ENCODE measurements at places on chromosomes 7 and 10.

GRCh38 chr10:32171204-32171603 is 115.0 kb upstream of the KIF5B start:
- no peak for DNase-seq

DNA sequence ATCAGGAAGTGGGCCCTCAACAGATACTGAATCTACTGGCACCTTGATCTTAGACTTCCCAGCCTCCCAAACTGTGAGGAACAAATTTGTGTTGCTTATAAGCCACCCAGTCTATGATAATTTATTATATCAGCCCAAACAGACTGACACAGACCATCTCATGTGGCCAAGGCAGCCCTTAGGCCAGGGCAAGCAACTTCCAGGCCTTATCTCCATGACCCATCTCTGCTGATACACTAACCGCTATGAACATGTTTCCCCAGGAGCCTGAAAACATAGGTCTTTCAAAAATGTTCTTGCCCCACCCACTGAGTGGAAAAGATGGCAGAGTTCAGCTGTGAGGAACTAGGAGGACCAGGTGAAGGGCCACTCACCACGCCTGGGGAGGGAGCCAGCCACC is 3.2 kb upstream of the BLOC1S2 start:
- DNase-seq = no peak

- no peak for DNase-seq
Measured at GRCh38 chr10:34524369-34525091, 290.6 kb downstream of the PARD3 start.

GRCh38 chr10:90133606-90134005 is 432.2 kb downstream of the KIF20B start:
- no peak for DNase-seq

DNA sequence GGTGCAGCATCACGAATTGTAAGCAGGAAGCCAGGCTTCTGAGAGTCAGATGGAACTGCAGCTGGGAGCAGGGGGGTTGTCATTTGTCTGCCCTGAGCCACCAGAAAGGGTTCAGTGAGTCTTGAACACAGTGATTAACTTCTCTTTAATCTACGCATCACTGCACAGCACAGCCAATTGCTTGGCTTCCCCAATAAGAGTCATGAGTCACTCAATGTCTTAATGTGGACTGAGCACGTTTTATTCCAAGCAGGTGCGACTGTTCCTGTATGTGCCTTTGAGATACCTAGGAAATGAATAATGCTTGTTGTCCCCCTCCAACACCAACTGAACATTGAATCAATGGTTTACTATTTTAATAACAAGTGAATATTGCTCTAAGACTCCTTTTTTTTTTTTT is 26.0 kb upstream of the PLEKHA1 start:
- DNase-seq = no peak

DNA sequence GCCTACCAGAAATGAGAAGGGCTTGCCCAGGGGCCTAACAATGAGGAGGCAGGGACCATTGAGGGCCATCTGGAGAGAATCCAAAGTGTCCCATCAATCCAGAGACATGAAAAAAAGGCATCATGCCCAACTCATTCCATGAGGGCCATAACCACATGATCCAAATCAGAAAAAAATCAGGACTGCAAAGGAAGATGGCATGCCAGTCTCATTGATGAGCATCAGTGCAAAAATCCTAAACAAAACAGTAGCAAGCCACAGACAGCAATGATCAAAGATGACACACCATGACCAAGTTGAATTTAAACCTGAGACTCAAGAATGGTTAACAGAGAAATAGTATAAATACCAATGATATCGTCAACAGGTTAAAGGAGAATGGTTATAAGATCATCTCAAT is 7.0 kb upstream of the CYP3A4 start:
- DNase-seq = no peak

DNA sequence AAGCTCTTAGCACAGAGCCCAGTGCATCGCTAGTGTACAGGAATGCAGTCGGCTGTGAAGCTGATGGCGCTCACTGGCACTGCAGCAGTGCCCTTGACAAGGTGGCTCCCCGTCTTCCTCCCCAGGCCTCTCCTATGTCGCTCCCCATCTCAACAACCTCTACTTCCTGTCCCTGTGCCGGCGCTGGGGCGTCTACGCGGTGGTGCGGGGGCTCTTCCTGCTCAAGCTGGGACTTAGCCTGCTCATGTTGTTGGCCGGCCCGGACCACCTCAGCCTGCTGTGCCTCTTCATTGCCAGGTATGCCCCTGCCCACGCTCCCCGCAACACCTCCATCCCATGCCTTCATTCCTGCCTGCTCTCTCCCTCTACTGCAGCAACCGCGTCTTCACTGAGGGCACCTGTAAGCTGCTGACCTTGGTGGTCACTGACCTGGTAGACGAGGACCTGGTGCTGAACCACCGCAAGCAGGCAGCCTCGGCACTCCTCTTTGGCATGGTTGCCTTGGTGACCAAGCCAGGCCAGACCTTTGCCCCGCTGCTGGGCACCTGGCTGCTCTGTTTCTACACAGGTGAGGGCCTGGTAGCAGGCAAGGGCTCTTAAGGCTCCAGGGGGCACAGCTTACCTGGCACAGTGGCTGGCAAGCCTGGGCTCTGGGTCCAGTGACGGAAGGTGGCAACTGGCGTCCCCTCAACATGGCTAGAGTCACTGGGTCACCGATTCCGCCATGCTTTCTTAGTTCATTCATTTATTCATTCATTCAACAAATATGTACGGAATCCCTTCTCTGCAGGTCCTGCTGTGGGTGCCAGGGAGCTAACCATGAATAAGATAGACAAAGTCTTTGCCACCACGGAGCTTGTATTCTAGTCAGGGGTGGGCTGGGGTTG is 22.3 kb upstream of the C10orf95 start:
- no peak for DNase-seq

DNA sequence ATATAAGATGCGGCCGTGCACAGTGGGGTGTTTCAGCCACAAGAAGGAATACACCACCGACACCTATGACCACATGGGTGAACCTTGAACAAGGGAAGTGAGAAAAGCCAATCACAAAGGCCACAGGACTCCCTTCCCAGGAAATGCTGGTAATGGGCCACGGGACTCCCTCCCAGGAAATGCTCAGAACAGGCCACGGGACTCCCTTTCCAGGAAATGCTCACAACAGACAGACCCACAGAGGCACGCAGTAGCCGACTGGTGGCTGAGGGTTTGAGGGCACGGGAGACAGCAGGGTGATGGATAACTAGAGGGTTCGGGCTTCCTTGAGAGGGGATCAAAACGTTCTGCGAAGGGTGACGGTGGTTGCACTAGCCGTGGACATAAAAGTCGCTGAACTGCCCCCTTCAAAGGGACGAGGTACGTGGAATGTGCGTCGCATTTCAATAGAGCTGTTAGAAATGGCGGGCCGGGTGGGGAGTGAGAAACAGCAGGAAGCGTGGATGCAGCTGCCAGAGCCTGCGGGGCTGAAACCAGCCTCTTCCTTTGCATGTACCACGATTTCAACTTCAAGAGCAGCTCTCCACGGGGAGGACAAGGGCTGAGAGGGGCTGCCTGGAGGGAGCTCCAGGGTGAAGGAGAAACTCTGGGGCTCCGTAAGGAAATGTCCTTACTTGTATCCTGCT is 274.0 kb downstream of the ELFN1 start:
- DNase-seq = no peak

GRCh38 chr10:22605168-22605567 is 109.2 kb downstream of the PIP4K2A start:
- no peak for DNase-seq

- no peak for DNase-seq
Measured at GRCh38 chr10:57790703-57791102, 477.0 kb downstream of the IPMK start.

DNA sequence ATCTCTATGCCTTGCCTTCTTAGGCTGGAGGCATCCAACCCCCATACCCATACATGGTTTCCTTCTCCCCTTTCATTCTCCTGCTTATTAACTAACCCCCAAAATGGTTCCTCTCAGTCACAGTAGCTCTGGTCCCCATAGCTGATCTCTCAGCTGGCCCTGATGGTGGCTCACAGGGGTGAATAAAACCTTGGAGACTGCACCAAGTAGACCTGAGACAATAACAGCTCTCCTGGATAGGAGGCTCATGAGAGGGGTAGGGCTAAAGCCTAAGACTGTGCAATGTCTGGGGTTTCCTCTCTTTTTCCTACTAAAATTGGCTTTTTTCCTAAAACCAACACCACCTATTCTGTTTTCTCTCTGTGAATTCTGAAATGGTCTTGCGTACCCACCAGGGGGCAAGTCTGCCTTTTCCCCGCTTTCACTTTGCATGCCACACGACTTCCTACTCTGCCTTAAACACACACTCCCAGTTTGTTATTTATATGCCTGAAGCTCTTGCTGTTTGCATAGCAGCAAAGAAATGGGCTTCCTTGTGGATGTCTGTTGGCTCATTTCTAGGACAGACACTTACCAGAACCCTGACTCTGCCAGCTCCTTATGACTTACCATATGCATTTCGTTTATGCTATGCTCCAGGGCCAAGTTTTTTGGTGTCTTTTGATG is 18.4 kb upstream of the PON1 start:
- DNase-seq = no peak

DNA sequence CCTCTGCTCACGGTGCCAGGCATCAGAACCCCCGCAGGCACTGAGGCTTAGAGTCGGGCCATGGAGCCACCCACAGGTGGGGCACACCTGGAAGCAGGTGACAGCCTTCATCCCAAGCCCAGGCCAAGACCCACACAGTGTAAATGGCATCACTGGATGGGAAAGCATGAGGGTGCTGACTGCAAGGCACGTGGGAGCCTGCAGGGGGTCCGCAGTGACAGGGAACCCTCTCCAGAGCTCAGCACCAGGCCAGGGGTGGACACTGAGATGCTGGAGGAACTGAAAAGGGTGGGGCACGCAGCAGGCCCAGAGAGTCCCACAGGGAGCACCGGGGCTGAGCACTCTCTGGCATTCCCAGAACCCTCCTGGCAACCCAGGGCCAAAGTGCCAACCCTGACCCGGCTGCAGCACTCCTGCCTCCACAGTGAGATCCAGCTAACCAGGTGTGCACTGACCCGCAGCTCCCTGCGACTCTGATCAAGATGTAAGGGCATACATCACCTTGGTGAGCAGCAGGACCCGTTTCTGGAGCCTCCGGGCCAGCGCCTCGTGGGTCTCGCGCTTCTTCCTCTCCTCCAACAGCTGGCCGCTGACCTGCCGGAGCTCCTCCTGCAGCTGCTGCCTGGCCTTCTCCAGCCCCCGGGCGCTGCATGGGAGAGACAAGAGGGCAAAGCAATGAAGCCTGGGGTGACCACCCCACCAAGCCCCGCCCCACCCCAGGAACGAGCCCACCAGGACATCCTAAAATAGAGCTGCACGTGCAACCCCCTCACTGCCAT is 163.9 kb downstream of the MAD1L1 start:
- DNase-seq = no peak

DNA sequence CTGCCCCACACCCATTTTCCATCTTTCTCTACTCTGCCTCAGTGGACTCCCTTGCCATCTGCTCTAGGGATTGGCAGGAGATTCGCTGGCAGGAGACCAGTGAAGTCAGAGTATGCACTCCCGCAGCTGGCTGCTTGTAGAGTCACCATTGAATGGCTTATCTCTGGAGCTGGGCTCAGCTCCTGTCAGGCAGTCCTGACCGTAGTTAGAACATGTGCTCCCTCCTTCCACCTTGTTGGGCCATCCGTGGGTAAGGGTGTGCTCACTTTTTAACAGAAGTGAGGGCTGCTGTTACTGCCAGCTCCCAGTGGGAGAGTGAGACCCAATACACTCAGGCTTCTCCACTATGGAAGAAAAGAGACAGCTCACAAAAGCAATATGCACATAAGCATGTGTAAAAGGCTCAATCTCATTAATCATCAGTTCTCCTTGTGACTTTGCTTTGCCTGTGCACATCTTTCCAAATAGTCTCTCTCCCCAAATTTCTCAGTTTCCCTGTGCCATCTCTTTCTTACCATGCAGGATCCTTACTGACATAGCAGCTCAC is 773.3 kb downstream of the GRID1 start:
- no peak for DNase-seq

DNA sequence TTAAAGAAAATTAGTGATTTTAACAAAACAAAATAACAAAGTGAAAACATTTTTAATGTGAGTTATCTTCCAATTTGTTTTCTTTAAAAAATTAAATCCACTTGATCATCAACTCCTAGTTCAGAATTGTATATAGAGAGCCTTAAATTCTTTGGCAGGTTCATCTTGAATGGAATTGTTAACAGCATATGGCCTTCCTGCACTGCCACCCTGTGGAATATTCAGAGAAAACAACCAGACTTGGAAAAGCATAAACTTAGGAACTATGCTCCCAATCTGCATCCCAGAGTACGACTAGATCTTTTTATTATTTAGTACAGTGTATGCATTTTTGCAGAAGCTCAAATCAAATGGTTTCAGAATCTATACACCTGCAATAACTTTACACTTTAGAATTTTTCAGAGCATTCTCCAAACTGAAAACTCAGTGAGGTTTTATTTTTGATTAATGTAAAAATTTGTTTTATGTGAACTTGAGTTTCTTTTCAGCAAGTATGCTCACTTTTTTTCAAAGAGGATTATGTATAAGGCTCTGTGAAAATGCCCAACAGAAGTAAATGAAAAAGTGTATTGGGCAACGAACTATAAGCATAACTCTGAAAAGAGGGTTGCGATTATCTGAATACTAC is 44.9 kb upstream of the ANK3 start:
- no peak for DNase-seq

DNA sequence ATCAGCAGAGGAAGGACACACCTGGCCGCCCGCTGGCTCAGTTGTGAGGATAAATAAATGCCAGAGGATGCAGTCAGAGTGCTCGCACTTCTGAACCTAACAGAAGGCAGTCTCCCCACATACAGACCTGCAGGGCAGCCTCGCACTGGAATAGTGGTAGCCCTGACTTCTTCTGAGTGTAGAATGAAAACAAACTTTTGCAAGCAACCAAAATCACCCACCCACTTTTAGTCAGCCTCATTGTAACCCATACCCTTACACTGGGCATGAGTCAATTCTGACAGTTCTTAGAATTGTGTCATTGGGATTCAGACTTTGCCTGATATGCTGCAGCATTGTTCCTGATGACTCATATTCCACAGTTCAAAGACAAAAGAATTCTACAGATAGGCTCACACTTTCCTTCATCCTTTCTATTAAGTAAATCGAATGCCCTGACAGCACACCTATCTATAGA is 167.0 kb upstream of the CDK1 start:
- no peak for DNase-seq

GRCh38 chr10:118213436-118213835 is 128.7 kb downstream of the FAM204A start:
- no peak for DNase-seq

DNA sequence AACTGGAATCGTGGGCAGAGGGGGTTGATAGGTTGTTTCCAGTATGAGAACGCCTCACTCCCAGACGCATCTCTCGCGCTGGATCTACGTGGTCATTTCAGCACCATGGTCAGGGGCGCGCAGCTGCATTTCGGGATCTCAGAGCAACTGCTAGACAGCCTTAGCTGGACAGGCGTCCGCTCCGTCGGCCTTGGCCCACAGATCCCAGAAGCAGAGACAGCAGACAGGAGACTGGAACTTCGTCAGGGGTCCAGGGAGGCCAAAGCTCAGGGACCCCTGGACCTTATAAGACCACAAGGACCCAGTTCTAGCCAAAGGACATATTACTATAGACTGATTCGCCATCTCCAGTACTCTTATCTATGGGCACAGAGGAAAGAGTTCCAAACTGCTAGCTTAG is 5.3 kb downstream of the NEUROG3 start:
- DNase-seq = no peak

DNA sequence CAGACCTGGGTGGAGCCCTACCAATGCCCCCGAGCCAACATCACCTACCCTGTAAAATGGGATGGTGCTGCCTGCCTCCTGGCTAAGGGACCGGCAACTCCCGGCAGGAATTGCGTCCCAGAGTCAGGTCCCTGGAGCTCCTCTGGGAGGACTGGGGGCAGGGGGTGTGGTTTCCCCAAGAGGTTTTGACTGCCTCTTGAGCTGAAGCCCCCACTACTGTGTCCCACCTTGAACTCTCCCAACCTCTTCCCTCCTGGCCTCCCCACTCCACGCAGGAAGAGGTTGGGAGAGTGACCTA is 1.3 kb downstream of the SH2B2 start:
- no peak for DNase-seq
